Calu3 (cell line): ENCODE measurements at places on chromosomes 6 and 20. TPM values are rescaled to one million over a fixed set of nuclear protein-coding genes. Genes with fewer than 3 reads are reported as not detected.

DNA sequence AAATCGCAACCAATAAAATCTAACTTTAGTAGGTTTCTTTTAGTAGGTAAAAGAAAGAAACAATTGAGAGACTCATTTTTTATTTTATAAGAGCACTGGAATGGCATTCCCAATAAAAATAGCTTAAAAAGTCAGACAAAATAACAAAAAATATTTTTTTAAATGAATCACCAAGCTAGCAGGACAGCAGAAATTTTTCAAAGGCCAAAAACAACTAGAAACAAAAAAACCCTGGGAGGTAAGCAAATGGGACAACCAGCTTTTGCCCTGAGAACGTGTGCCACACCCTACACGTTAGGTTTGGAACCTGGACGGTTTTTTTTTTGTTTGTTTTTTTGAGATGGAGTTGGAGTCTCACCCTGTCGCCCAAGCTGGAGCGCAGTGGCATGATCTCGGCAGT lies 19.6 kb downstream of the GPLD1 start:
- DNase-seq = no peak
- H3K27me3 ChIP-seq = no peaks in the 10 kb centered on the region
- H3K36me3 ChIP-seq = no peaks in the 10 kb centered on the region
- no peak overlapping the region for H3K27ac ChIP-seq
- peaks cover 11% of the 10 kb centered on the region for H3K4me1 ChIP-seq

- H3K4me3 ChIP-seq = no peak overlapping the region
- peaks cover 16% of the 10 kb centered on the region for H3K4me1 ChIP-seq
- H3K36me3 ChIP-seq = no peaks in the 10 kb centered on the region
- H3K27me3 ChIP-seq = no peaks in the 10 kb centered on the region
- no peak for DNase-seq
- peak overlapping the region; percentile 36 for H3K27ac ChIP-seq
Measured at GRCh38 chr6:155418017-155418761, 37.5 kb downstream of the NOX3 start.

- H3K27ac ChIP-seq = no peak overlapping the region
- no peak overlapping the region for H3K4me3 ChIP-seq
- H3K36me3 ChIP-seq = no peaks in the 10 kb centered on the region
- DNase-seq = no peak
- H3K27me3 ChIP-seq = no peaks in the 10 kb centered on the region
Measured at GRCh38 chr6:24874776-24875533, 60.8 kb downstream of the RIPOR2 start.

GRCh38 chr6:47672816-47673215 lies 25.6 kb upstream of the ADGRF4 start:
- peaks cover 24% of the 10 kb centered on the region for H3K4me1 ChIP-seq
- H3K27me3 ChIP-seq = no peaks in the 10 kb centered on the region
- DNase-seq = no peak
- H3K4me3 ChIP-seq = no peak overlapping the region
- no peaks in the 10 kb centered on the region for H3K36me3 ChIP-seq

- H3K4me3 ChIP-seq = no peak overlapping the region
- H3K27ac ChIP-seq = no peak overlapping the region
- no peaks in the 10 kb centered on the region for H3K4me1 ChIP-seq
- peaks cover 56% of the 10 kb centered on the region for H3K27me3 ChIP-seq
Measured at GRCh38 chr6:159959165-159959975, 9.5 kb upstream of the IGF2R start.

OR2H1 gene
- total RNA-seq = not detected in 2 replicates

ECT2L gene
- not detected in 2 replicates for total RNA-seq

SGK2 gene
- total RNA-seq = 45.6 and 46.5 TPM in 2 replicates
